ENCODE measurements at places on chromosomes 3 and 15.
A peak's percentile ranks its signal among the peaks of the same experiment; 100 is the strongest.

DNA sequence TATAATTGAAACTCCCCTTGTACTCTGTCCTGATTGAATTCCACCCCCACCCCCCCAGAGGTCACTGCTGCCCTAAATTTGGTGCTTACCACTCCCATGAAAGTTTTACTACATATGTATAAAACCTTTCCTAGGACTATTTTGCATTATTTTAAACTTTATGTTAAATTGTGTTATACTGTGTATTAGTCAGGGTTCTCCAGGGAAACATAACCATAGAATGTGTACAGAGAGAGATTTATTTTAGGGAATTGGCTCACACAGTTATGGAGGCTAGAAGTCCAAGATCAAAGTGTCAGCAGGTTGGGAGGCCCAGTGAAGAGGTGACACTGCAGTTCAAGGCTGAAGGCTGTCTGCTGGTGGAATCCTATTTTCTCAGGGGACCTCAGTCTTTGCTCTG is 29.2 kb downstream of the BFSP2 start:
- no peak for DNase-seq

DNA sequence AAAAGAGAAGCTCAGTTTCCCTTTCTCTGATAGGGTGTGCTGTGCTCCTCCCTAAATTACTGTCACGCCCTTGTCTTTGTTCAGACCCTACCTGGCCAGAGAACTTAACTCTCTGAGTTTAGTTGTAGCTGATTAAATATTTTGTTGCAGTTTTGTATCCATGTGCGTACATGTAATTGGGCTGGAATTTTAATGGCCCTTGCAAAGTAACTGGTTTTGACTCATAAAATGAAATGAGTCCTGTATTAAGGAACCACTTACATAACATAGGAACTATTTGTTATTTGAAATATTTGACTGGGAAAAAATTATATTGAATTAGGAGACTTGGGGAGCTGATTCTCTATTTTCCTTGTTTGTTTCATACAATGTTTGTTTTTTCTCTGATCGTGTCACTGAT is 80.2 kb downstream of the LRRK1 start:
- DNase-seq: no peak

GRCh38 chr15:74006774-74007639 is 12.5 kb downstream of the PML start:
- DNase-seq: no peak

DNA sequence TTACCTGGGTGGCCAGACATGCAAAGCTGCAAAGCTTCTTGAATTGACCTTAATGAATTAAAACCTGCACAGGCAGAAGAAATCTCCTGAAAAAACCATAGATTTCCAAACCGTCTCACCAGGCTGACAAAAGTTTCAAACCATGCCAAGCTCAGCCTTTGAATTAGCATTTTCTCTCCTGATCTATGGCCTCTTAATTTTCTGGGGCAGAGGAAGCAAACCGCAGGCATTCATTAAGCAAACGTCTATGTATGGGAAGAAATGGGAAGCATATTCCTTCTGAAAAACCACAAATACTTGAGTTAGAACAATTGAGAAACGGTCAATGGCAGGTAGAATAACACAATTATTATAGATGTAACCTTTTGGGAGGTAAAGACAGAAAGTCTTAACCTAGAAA is 500.2 kb upstream of the NR2F2 start:
- no peak for DNase-seq

DNA sequence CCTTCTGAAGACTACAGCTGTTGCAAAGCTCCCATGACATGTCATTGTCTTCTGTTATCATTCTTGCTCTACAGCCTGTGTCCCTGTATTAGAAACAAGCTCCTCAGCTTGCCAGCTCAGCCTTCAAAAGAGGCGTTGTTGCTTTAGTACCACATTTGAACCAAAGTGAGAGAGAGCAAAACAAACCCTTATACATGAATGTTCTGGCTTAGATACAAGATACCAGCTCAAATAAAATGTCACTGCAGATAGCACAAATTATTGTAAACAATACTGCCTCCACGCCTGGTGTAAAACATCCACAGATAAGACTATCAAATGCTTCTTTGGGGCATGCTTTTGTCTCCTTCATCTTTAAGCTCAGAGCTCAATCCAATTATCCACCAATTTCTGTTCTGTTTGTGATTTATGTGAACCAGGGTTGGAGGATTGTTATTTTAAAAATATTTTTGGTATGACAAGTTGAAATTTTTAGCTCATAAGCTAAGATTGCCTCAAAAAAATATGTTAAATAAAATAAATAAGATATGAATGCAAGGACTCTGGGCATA is 403.6 kb upstream of the CDIN1 start:
- no peak for DNase-seq

- peak; percentile 83 for DNase-seq
Measured at GRCh38 chr3:104437131-104437750, 929.5 kb upstream of the ALCAM start.

DNA sequence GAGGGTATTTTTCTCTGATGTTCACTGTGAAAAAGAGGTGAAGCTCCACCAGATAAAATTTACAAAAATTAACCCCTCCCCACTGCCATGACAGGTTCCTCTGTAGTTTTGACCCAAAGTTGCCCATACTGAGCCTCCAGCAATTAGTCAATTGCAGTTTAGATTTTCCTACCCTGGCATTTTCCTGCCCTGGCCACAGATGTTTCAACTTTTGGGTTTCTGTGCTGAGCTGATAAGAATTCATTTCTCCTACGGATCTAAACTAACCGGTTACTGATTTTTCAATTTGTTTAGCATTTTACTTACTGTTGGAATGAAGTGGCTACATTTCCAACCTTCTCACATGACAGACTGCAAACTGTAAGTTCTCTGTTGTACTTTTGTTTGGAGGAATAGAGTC is 1346.1 kb upstream of the EPHA6 start:
- no peak for DNase-seq

DNA sequence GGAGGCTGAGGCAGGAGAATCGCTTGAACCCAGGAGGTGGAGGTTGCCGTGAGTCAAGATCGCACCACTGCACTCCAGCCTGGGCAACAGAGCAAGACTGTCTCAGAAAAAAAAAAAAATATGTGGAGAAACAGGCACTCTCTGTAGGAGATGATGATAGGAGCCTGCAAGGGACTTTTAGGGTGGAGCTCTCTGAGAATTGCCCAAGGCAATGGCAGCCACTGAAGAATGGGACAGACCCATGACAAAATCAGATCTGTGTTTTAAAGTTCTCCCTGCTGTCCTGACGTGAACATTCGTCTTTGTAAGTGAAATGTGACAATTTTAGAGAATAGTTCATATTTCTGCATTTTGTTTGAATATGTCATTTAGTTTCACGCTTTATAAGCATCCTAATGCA is 50.2 kb downstream of the SOX2 start:
- DNase-seq: no peak

- peak; percentile 2 for DNase-seq
Measured at GRCh38 chr15:91627473-91628278, 225.8 kb upstream of the SLCO3A1 start.

DNA sequence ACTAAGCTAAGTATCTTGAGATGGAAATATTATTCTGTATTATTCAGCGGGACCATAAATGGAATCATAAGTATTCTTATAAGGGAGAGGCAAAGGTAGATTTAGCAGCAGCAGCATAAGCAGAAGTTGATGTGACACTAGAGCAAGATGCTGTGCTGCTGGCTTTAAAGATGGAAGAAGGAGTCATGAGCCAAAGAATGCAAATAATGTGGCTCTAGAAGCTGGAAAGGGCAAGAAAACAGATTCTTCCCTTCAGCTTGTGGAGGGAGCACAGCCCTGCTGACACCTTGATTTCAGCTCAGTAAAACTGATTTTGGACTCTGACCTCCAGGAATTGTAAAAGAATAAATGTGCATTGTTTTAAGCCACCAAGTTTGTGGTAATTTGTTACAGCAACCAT is 144.2 kb upstream of the ANKRD28 start:
- no peak for DNase-seq

GRCh38 chr15:73691396-73691795 is 7.2 kb downstream of the CD276 start:
- peak; percentile 80 for DNase-seq

DNA sequence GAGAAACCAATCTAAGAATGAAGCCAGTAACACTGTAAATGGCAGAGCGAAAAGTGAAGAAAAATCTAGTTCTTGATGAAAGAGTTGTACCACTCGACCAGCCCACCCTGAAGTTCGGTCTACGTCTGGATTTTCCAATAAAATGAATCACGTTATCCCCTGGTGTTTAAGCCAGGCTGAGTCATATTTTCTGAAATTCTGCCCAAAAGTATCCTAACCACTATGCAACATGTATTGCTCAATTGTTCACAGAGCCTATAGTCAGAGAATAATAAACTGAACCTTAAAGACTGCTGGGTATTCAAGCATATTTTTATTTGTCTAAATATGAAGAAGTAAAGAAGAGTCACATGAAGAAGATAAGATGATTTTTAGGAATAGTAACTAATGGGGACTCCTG is 245.7 kb downstream of the FGF12 start:
- peak; percentile 85 for DNase-seq

DNA sequence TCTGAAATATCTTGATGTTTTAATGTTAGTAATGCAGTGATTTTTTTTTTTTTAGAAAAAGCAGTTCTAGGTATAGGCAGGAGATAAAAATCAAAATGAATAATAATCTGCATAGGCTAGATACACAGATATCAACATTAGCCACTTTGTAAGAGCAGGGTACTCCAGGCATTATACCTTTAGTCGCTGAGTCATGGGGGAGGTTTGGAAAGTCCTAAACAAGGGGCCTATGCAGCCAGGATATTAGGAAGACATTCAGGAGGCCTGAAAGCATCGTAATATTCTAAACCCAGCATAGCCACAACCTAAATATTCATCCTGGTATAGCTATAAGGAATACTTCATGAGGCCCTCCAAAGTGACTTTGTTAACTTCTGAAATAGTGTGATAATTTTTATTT is 258.1 kb upstream of the NECTIN3 start:
- DNase-seq: no peak

GRCh38 chr3:78201091-78201490 is 1161.2 kb downstream of the ROBO2 start:
- peak; percentile 25 for DNase-seq

GRCh38 chr3:15428539-15428938 is 1.1 kb downstream of the EAF1 start:
- peak; percentile 89 for DNase-seq

DNA sequence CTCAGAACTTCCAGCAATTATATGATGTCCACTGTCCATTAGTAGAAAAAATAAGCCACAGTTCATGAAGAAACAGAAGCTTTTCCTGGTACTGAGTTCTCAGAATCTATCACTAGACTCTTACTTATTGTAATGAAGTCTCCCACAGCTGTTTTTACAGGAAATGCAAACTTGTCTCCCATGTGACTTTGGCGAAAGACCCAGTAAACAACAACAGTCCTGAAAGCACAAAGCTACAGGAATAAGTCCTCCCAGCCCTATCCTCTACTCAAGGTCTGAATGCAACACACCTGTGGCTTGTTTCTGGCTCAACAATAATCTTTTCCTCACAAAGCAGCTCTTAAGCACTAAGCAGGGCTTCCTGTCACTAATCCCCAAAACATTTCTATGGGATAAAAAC is 55.9 kb downstream of the EOMES start:
- no peak for DNase-seq

GRCh38 chr3:67489816-67490215 is 164.6 kb downstream of the SUCLG2 start:
- DNase-seq: peak; percentile 56

DNA sequence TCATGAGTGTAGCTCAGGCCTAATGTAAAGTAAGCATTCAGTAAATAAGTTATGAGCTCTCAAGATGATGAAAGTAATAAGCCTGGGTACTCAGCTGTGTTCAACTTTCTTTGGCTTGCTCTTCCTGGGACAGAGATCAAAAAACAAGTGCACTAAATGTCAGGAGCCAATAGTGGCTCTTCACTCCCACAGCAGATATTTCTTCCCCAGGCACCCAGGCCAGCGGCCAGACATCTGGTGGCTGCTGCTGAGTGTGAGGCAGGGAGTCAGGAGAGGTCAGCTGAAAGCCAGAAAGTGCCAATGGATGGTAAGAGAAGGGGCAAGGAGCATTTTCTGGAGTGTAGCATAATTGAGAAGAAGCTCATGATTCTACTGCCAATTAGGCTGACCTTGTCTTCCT is 18.2 kb upstream of the ITGA11 start:
- DNase-seq: no peak

All from iris pigment epithelial cell (primary cell).